GOT3 (cell line): ENCODE measurements at places on chromosomes 3 and 15.

GRCh38 chr3:164221297-164221696 lies 857.0 kb downstream of the SI start:
- no peak for DNase-seq

- no peak for DNase-seq
Observed at GRCh38 chr3:54374214-54374852, 252.0 kb downstream of the CACNA2D3 start.

- no peak for DNase-seq
Observed at GRCh38 chr3:158768881-158769543, 32.8 kb upstream of the MFSD1 start.

- DNase-seq, result no peak
Observed at GRCh38 chr3:194604837-194605236, 28.4 kb downstream of the TMEM44 start.

- no peak for DNase-seq
Observed at GRCh38 chr15:100002086-100002620, 268.9 kb upstream of the LYSMD4 start.

- no peak for DNase-seq
Observed at GRCh38 chr3:108818404-108818803, 4.2 kb upstream of the TRAT1 start.

- DNase-seq, result no peak
Observed at GRCh38 chr15:67826717-67827561, 1.6 kb downstream of the SKOR1 start.

- DNase-seq, result no peak
Observed at GRCh38 chr3:111874177-111874820, 15.2 kb downstream of the PHLDB2 start.

GRCh38 chr3:120147072-120147871 lies 53.0 kb upstream of the GSK3B start:
- DNase-seq, result no peak

- no peak for DNase-seq
Observed at GRCh38 chr15:27514526-27514925, 543.5 kb downstream of the GABRG3 start.

DNA sequence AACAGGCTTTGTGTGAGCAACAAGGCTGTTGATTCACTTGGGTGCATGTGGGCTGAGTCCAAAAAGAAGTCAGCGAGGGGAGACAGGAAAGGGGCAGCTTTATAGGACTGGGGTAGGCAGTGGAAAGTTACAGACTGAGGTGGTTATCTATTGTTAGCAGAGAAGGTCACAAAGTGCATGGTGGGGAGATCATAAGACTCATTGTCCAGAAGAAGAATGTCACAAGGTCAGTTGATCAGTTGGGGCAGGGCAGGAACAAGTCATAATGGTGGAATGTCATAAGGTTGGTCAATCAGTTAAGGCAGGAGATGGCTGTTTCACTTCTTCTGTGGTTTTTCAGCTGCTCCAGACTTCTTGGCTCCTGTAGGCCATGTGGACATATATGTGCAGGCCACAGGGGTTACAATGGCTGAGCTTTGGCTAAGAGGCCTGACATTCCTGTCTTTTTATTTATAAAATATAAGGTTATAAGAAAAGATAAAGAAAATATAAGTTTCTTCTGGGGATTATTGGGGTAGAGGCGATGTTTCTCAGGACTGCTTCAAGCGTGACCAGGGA lies 69.5 kb upstream of the SNTN start:
- no peak for DNase-seq

- no peak for DNase-seq
Observed at GRCh38 chr3:125375950-125376679, 990 bp upstream of the ZNF148 start.

DNA sequence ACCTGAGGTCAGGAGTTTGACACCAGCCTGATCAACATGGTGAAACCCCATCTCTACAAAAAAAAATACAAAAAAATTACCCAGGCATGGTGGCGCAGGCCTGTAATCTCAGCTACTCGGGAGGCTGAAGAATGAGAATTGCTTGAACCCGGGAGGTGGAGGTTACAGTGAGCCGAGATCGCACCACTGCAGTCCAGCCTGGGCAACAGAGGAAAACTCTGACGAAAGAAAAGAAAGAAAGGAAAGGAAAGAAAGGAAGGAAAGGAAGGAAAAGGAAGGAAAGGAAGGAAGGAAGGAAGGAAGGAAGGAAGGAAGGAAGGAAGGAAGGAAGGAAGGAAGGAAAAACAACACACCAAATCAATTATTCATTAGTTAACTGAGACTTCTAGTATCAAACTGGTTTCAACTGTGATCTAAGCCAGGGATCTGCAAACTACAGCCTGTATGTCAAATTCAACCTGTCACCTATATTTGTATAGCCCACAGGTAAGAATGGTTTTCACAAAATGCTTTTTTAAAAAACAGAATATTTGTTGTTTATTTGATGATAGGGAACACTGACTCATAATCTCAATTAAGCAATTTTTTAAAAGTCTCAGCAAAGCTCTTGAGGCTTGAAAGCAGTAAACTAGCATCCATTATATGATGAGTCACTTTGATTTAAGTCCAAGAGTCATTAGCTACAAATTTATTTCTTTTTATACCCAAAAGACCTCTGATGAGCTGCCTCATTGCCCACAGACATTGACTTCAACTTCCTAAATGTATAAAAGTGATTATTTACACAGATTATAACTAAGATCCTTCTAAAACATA lies 127.6 kb downstream of the TBL1XR1 start:
- DNase-seq, result no peak

- no peak for DNase-seq
Observed at GRCh38 chr15:52112203-52112750, 298 bp downstream of the BCL2L10 start.

- no peak for DNase-seq
Observed at GRCh38 chr3:50617096-50617791, at the start of gene MAPKAPK3. MAPKAPK3 (plus strand) TSS chr3:50617151; CDS start chr3:50617566, 415 bp downstream.

DNA sequence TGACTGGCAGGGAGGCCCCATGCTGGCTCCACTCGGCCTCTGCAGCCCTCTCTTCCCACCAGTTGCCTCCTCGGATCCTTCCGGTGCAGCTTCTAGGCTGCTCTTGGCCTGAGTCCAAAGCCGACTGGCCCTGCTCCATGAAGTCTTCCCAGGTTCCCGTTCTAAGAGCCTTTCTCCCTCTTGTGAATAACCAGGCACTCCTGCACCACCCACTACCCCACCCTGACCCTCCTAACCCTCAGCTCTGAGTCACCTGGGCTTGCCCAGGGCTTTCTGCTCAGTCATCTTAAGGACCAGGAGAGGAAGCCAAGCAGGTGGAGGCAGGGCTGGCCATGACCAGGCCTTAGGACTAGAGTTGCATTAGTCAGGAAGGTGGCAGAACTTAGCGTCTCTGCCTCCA lies 28.1 kb upstream of the CNBP start:
- peak; percentile 11 for DNase-seq

- no peak for DNase-seq
Observed at GRCh38 chr3:143478115-143478693, 358.6 kb downstream of the CHST2 start.

GRCh38 chr3:64971602-64972001 lies 283.8 kb upstream of the ADAMTS9 start:
- no peak for DNase-seq

DNA sequence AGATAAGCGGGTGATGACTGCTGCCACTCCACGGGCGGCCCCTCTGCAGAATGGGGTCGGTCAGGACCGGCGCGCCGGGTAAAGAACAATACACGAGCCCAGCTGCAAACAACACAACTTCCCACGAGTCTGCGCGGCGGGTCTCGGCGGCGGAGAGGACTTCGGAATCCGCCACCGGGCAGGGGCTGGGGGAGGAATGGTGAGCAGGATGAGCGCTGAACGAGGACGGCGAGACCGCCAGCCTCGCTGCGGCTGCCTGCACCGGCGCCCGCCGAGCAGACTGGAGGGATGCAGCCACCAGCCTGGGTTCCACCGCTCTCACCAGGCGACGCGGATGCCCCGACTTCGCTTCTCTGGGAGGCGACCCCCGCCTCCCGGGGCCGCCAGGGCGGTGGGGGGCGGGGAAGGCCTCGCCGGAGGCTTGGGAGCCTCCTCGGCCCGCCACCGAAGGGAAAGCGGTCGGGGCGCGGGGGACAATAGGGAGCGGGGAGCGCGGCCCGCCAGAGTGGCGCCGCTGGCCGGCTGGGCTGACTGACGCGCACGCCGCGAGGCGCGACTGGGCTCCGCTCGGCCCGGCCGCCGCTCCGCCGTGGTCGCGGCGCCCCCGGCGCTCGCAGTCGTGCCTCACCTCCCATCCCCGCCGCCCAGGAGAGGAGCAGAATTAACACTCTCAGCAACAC lies 515 bp downstream of the ADAM10 start:
- no peak for DNase-seq

GRCh38 chr15:46344115-46344724 lies 709.4 kb downstream of the SQOR start:
- DNase-seq, result no peak

- no peak for DNase-seq
Observed at GRCh38 chr15:89364341-89364740, 29.7 kb upstream of the POLG start.

- no peak for DNase-seq
Observed at GRCh38 chr3:132517311-132517710, 79.8 kb upstream of the ACKR4 start.

DNA sequence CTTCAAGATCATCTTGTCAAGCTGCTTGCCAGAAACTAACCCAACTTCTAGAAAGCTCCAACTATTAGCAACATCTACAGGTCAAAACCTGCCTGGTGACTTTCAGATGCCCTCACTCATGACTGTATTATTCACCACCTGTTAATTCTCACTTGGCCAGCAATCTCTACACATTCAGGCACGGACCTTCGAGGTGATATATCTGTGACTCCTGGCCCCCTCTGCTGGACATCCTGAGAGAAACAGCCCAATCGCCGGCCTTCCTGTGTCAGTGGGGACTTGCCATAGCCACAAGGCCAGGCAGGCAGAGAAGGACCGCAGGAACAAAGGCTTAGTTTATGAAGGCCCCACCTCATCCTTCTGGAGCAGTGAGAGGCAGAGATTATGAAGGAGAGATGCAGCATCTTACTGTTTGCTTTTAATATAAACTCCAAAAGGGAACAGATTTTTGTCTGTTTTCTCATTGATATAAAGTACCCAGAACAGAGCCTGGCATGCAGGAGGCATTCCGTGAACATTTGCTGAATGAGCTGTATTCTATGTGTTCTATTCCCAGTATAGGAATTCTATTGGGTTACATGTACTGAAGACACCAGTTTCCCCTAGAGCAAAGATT lies 24.4 kb upstream of the OCA2 start:
- DNase-seq, result no peak

DNA sequence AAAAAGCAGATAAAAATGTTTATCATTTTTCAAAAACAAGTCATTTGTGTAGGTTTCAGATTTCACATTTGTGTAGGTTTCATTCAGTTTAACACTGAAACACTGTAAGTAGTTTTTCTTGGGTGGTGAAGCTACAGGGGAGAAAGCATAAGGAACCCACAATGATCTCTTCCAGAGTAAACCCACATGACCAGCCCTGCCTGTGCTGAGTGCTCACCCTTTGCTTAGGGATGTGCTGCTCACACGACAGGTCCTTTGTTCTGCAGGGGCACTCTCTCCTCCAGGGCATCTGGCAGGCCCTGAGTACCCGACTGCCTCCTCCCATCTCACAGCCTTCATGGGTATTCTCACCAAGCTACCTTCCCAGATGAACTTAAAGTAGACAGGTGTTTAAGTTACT lies 28.9 kb downstream of the ZXDC start:
- DNase-seq, result no peak

- no peak for DNase-seq
Observed at GRCh38 chr15:75688278-75688557, 24.4 kb downstream of the CSPG4 start.

DNA sequence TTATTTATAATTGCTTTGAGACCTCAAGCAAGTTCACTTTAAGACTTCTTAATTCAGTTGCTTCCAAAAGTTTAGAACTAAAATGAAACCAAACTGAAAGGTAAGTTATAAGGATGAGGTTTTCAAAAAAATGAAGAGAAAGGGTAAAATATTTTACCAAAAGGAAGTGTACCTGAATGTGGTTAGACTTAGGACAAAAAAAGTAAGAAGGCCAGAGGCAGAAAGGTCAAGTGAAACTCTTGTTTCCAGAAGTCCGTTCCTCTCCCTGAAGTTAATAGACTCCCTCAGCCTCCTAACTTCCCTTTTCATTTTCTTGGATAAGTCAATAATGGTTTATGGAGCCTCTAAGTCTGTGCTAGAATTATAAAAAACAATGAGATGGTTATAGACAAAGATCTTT lies 16.6 kb downstream of the BTLA start:
- DNase-seq, result no peak

GRCh38 chr3:32592696-32593353 lies 22.2 kb upstream of the DYNC1LI1 start:
- no peak for DNase-seq

DNA sequence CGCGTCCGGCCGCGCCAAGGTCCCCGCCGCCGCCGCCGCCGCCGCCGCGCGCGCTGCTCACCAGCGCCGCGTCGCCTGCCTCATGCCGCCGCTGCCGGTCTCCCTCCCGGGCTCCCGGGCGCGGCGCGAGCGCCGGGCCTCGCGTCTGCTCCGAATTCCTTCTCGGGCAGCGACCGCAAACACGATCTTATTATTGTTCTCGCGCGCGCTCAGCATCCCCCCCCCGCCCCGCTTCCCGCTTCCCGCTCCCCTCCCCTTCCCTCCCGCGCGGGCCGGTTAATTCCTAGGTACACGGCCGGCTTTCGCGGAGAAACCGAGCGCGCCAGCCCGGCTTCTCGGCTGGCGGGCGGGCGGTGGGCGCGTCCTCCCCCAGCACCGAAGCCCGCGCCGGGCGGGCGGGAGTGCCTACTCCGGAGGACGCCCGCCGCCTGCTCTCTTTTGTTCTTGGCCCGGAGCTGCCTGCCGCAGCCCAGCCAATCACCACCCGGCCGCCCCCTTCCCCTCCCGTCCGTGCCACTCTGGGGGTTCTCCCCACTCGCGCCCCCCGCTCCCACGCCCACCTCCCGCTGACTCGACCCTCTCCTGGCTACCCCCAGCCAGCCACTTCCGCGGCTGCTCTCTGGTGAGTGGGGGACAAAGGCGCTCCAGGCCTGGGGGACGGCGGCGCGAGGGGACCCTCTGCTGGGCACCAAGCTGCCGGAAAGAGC lies at the start of gene HDGFL3:
Gene HDGFL3, minus strand, starts transcription at position 164 of the 707 bp plus-strand sequence. CDS start 409 bp downstream, outside the sequence.
- no peak for DNase-seq

- no peak for DNase-seq
Observed at GRCh38 chr3:56673781-56674457, 9.1 kb downstream of the TASOR start.

DNA sequence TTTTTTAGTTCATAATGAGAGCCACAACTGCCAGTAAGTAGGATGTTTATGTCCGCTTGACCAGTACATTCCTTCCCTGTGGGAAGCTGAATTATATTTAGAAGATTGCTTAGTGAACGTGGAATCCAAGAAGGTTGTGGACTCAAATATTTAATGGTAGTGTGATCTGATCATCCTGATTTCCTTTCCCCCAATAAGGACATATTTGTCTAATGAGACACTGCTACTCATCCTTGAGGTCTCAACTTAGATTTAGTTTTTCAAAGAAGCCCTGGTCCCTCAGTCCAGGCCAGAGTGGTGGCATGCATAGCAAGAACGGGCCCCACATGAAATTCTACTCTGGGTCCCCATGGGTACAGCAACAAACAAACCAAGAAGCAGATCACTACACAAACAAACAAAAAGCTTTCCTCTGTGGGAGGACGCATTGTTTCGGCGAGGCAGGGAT lies 60.8 kb downstream of the USP13 start:
- DNase-seq, result no peak
